Right renal cortex interstitium (tissue), 3 donors: ENCODE measurements at places on chromosomes 1 and 21. TPM values are rescaled to one million over a fixed set of nuclear protein-coding genes. Genes with fewer than 3 reads are reported as not detected.

The LCE2A gene
- not detected for polyA plus RNA-seq

The NEGR1 gene
- 2.9 TPM for polyA plus RNA-seq

GRCh38 chr1:209405183-209405814 lies 178.2 kb upstream of the CAMK1G start:
- no peak for DNase-seq

- DNase-seq, result peak; percentile 51
Observed at GRCh38 chr1:93844262-93845045, 34.6 kb downstream of the DNTTIP2 start.

GRCh38 chr1:1250786-1251284 lies 4.3 kb upstream of the C1QTNF12 start:
- DNase-seq, result no peak

GRCh38 chr1:98429965-98430443 lies 231.5 kb upstream of the SNX7 start:
- DNase-seq, result no peak

DNA sequence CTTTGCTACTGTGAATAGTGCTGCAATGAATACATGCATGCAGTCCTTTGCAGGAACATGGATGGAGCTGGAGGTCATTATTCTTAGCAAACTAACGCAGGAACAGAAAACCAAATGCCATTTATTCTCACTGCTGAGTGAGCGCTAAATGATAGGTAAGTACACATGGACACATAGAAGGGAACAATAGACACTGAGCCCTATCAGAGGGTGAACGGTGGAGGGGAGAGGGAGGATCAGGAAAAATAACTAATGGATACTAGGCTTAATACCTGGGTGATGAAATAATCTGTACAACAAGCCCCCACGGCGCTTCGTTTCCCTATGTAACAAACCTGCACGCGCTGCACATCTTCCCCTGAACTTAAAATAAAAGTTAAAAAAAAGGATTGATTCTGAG lies 8.9 kb downstream of the NIBAN1 start:
- DNase-seq, result no peak

DNA sequence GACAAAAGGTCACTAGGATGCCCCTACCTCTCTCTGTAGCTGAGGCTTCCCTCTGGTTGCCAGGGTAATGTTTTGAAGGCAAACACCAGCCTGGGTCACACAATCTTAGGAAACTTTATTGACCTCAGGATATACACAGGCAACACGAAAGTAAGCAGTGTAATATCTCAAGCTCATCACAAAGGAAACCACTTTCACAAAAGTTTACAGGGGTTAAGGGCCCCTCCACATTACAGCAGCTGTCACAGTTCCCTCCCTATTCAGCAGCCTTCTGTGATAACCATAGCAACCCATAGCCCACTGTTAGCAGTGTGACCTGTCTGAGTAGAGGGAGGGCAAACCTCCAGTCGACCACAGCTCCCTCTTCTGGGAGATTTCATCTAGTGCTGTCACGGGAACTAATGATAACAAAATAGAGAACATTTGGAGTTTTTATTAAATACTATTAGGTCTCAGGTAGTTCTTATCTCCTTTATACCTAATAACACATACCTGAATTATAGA lies 149.8 kb downstream of the PTPRC start:
- no peak for DNase-seq

- DNase-seq, result no peak
Observed at GRCh38 chr1:55364216-55364615, 149.1 kb upstream of the USP24 start.
